ENCODE measurements at places on chromosomes 6 and 20.

- DNase-seq: no peak
Observed at GRCh38 chr20:50921803-50922501, 9.3 kb downstream of the ADNP start.

DNA sequence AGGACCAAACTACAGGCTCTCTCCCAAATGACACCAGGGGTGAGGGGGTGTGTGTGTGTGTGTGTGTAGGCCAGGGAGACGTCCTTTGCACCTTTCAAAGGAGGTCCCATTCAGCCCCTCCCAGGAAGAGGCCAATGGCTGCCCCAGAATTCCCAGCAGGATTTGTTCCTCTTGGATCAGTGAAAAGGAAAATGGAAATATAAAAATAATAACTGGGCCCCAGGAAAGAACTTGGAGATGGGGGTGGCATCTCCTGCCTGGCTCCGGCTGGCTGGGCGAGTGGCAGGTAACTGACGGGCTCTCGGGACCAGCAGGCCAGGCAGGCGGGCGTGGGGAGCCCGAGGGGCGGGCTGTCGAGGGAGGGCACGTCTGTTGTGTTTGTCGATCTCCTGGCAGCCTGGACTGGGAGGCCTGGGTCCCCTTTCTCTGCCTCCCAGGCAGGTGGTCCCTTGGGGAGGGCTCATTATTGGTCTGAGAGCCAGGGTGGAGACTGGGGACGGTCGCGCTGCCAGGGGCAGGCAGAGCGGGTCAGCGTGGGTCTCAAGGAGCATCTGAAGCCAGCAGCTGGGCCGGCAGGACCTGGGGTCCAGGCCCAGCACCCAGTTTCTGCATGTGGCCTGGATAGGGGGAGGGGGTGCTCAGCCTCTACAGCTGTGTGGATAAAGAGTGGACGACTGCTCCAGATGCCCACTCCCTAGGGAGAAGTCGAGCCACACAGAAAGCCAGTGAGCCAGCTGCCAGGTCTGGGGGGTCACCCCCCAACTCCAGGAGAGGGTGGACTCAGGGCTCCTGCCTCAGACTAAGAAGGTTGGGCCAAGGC, 3.1 kb downstream of the NOL4L start:
- no peak for DNase-seq

DNA sequence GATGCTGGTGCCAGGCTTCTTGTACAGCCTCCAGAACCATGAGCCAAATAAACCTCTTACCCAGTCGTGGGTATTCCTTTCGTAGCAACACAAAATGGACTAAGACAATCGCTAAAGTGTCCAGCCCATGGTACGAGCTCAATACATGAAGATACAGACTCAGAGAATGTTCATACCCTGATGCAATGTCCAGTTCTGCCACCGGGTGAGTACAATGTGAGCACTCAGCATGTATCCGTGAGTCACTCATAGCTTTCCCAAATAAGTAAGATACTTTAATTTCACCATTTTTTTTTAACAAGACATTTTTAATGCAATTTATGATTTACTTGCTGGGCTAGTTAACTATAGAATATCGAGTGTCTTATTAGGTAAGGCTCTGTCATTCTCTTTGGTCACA, 26.7 kb upstream of the PDE10A start:
- no peak for DNase-seq

DNA sequence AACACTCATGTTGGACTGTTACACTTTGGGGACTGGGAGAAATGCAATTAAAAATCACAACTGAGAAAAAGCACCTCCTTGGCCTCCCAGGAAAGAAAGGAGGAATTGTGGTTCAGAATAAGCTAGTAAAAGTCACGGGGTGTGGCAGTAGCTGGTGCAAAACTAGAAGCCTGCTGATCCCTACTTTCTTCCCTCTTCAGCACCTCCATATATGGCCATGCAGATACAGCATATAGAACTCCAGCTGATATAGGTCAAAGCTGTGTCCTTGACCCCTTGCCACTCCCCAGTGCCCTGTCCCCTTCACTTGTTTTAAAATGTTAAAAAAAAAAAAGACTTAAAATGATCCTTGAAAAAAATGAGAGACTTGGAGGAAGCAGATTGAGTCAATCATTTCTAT, 5.5 kb upstream of the FLRT3 start:
- DNase-seq: no peak

- DNase-seq: no peak
Observed at GRCh38 chr6:90314514-90314913, 17.9 kb upstream of the BACH2 start.
